Activated T-cell treated with anti-CD3 and anti-CD28 coated beads, Interleukin-2, amount 50 U/mL, for 4 hours (primary cell): ENCODE measurements at places on chromosomes 5 and 9.

DNA sequence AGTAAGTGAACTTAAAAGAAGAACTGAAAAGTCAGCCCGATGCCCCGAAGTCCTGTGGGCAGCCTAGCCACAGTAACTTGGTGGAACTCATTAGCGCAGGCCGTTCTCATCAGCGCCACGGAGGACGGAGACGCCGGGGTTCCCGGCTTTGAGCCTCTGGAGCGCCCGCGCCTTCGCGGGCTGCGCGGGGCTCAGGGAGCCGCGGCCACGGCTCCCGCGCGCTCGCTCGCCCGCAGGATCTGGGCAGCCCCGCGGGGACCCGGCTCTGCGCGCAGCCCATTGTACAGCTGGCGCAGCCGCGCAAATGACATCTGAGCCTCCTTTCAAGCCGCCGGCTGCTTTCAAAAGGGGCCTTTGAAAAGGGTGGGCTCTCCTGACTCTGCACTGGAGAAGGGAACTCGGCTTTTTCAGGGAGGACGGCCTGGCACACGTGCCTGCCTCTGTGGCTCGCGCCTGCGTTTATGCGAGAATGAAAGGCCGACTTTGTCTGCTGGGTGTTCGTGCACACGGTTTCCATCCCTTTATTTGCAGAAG lies 40.7 kb downstream of the TLR4 start:
- DNase-seq, result no peak

GRCh38 chr5:172504701-172505402 lies 50.5 kb upstream of the SH3PXD2B start:
- no peak for DNase-seq

- no peak for DNase-seq
These were observed 276.9 kb downstream of the PRR16 start for GRCh38 chr5:120740989-120741388.

DNA sequence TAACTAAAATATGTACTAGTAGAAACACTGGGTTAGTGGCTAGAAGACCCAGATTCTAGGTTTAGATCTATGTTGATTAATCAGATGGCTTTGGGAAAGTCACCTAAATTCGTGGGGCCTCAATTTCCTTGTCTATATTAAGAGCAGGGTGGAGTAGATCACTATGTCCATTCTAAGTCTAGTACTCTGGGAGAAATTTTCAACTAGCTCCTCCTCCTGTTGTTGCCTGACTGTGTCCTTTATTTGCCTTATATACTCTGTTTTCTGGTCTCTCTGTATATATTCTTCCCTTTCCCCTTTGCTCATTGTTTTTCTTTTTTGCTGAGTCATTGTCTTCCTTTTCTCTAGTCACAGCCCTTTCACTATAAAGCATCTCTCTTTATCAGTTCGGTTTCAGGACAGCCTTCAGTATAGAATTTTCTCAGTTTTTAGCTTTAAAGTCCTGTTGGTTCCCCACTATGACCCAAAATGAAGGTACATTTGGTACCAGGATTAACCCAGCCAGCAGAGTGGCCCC lies 44.5 kb upstream of the CDH6 start:
- no peak for DNase-seq

DNA sequence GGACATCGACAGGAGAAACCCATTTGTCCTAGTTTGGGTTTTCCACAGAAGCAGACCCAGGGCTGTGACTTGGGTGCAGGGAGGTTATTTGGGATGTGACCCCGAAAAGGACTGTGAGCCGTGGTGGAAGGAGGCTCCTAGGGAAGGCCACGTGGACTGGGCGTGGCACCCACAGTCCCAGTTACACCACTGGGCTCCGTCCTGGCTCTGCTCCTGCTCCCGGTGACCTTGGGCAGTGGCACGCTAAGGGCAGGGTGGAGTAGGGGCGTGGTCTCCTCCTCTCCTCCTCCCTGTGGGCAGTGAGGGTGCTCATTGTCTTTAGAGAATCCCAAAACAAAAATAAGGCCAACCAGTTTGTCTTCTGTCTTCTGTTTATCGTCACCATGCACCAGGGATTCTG lies 190.1 kb downstream of the GADD45G start:
- DNase-seq, result no peak

DNA sequence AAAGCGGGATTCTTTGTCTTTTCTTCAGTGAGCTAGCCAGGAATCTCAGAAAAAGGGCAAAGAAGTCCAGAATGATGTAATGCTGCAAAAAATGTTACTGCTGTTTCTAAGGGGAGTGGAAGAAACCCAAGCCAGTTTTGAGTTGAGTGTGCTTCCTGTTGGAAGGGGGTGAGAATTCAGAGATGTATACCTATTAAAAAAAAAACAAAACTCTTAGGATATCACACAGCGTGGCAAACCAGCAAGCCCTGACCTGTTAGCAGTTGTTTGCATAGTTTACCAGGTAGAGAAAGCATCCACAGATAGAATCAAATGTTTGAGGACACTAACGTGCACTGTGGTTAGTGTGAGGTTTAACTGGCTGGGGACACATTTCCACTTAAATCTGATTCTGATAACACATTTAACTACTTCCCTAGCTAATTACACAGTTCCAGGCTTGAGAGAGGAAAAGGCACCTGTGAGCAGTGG lies 11.4 kb downstream of the BASP1 start:
- DNase-seq, result no peak

DNA sequence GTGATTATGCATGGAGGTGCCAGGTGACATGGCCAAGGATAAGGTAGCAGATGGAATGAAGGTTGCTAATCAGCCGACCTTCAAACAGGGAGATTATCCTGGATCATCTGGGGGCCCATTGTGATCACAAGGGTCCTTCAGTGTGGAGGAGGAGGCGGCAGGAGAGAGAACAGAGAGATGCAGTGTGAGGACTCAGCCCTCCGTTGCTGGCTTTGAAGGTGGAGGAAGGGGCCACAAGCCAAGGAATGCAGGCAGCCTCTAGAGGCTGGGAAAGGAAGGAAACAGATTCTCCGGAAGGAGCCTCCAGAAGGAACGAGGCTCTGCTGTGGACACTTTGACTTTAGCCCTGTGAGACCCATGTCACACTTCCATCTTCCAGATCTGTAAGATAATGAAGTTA lies 27.4 kb upstream of the EEIG1 start:
- no peak for DNase-seq

GRCh38 chr9:17134396-17135294 lies at the start of gene CNTLN:
Gene CNTLN (plus strand): TSS chr9:17135040. CDS start chr9:17135066, 26 bp downstream.
- DNase-seq, result no peak

GRCh38 chr5:153130296-153130695 lies 360.2 kb upstream of the GRIA1 start:
- no peak for DNase-seq

GRCh38 chr5:115626445-115626823 lies 598 bp upstream of the TMED7 start:
- DNase-seq, result no peak

DNA sequence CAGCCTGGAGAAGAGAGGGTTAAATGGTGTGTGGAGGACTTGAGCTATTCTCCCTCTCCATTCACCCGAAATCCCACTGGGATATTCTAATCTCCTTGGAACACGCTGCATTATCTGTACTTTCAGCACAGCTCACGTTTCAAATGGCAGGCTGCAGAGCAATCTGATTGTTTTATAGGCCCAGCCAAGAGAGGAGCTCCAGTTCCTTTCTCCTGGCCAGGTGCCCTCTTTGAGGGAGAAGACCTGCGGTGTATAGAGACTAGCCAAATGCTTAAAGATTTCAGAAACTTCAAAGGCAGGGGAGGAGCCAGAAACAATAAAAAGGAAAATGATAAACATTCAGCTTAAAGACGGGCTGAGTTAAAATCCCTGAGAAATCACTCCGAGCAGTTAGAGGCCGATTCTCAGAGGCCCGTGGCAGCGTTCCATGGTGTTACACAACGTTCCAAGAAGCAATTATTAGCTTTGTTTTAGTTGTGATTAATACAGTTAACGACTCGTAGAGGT lies 564.0 kb upstream of the KLF4 start:
- no peak for DNase-seq

DNA sequence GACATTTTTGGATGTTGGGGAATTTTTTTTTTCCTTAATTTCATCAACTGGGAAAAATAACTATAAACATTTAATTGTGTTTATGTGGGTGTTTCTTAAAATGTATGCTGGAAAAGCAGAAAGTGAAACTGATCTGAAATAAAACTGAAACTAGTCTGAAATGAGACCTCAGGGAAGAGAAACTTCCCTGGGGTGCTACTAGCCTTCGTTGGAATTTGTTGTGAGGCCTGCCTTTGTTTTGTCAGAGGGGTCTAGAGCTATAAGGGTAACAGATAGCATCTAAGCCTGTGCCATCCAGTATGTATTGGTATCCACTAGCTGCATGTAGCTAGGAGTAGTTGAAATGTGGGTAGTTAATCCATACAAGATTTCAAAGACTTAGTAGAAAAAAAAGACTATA lies 10.4 kb downstream of the ZNF618 start:
- no peak for DNase-seq

- no peak for DNase-seq
These were observed 353.5 kb downstream of the ADAMTS6 start for GRCh38 chr5:65128226-65128625.

DNA sequence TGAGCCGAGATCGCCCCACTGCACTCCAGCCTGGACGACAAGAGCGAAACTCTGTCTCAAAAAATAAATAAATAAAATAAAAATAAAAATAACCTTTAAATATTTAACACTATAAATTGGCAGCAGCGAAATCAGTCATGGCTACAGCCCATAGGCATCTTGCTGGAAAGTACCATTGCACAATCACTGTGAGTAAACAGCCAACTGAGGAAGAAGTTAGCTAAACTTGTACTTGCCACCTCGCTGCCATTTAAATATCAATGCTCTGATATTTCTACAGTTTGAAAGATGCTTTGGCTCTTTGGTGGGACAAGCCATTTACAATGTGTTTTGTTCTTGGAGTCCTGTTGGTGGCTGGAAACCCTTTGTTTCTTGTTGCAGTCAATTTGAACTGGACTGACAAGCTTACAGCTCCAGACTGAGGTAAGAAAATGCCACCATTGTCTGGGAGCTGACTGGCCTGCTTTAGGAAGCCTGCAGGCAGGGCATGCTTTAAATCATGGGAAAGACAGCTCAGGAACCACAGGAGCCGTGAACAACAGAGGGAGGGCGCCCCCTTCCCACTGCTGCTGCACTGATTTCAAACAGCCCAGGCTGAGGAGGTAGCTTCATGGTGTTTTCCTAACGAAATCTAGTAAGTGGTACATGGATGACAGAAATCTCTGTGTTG lies 322.8 kb upstream of the RFX3 start:
- DNase-seq, result no peak

DNA sequence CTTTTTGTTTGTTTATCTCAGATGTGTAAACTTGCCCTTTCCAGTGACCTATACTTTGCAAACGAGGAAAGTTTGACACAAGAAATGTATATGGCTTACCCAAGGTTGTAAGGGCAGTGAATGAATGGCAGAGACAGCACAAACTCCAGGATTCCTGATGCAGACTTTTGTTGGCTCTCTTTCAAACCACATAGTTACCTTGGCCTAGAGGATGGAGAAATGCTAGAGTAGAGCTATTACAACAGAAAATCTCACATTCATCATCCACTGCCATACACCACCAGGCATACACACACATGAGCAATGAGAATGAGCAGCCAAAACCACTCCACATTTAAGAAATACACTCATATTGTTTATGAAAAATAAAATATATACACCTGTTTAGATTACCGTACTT lies 387.0 kb downstream of the TLR4 start:
- DNase-seq, result no peak

- DNase-seq, result no peak
These were observed 219.7 kb downstream of the EFNA5 start for GRCh38 chr5:107451028-107451427.

GRCh38 chr5:150186897-150187296 lies 3.0 kb upstream of the SLC6A7 start:
- DNase-seq, result no peak

DNA sequence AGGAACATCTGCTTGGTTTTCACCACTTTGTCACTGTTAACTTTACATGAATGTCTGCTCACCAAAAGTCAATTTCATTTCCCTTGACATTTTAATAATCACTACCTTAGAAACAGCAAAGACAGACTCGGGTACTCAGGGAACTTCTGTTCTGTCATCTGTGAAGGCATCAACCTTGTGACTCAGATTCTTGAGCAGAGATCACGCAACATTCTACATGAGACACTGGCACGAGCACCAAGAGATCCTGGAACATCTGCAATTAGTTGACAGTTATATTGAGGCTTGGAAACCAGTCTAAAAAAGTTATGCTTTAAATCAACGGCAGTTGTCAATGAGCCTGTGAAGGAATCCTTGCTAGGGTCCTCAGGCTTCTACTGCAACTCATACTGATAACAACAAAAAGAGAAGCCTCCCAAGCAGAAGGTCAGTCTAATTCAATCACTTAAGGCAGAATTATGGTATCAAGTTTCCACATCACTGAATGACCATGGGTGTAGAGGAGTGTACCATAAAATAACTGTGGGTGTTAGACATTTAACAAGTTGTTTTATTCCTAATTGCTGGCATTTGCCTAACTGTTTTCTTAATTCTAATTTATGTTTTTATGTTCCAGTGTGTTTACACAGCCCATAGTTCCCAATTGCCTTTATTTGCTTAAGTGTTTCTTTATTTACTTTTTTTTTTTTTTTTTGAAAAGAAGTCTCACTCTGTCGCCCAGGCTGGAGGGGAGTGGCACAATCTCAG lies 3.3 kb upstream of the PBX3 start:
- no peak for DNase-seq

GRCh38 chr5:7578071-7578470 lies 182.1 kb downstream of the ADCY2 start:
- no peak for DNase-seq

GRCh38 chr9:752201-752600 lies 89.3 kb upstream of the DMRT1 start:
- no peak for DNase-seq

- no peak for DNase-seq
These were observed 30.6 kb downstream of the PLPP7 start for GRCh38 chr9:131320031-131320685.

GRCh38 chr5:55440188-55440646 lies 94.5 kb downstream of the PLPP1 start:
- DNase-seq, result no peak

GRCh38 chr5:122661496-122662180 lies 113.2 kb upstream of the SNX2 start:
- no peak for DNase-seq
